Right ventricle myocardium inferior (tissue), 1 donor: ENCODE measurements at places on chromosomes 6 and 20.
A peak's percentile ranks its signal among the peaks of the same experiment; 100 is the strongest.

DNA sequence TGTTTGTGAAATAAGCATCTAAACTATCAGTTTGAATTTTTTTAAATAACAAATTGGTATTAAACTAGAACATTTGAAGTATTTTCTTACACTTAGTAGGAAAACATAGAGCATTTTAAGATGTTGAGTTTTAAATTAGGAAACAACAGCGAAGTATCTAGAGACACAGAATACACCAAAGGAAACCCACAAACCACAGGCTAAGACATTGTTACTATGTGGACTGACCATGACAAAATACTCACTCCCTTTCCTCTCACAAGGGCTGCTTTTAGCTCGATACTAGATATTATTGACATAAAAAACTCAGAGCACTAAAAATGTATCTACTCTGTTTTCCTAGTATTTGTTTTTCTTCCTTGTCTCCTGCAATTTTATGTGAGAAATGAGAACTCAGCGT lies 266.0 kb upstream of the CITED2 start:
- no peak for DNase-seq

GRCh38 chr6:100549406-100550167 lies 84.9 kb upstream of the SIM1 start:
- DNase-seq: no peak

GRCh38 chr6:38346291-38347079 lies 293.2 kb downstream of the BTBD9 start:
- no peak for DNase-seq

GRCh38 chr6:169071394-169071793 lies 182.3 kb downstream of the THBS2 start:
- no peak for DNase-seq

GRCh38 chr6:30100585-30101443 lies 12.1 kb downstream of the TRIM31 start:
- no peak for DNase-seq

- no peak for DNase-seq
These were observed 19.4 kb upstream of the CST3 start for GRCh38 chr20:23657202-23657601.

DNA sequence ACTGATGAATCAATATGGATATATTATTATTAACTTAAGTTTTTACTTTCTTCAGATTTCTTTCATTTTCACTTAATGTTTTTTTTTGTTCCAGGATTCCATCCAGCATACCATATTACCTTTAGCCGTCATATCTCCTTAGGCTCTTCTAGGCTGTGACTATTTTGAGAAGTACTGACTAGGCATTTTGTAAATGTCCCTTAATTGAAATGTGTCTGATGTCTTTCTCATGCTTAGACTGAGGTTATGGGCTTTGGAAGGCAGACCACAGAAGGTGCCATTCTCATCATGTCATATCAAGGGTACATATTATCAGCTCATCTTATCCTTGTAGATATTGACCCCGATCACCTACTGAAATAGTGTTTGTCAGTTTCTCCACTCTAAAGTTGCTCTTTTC lies 101.3 kb downstream of the FOXO3 start:
- no peak for DNase-seq

DNA sequence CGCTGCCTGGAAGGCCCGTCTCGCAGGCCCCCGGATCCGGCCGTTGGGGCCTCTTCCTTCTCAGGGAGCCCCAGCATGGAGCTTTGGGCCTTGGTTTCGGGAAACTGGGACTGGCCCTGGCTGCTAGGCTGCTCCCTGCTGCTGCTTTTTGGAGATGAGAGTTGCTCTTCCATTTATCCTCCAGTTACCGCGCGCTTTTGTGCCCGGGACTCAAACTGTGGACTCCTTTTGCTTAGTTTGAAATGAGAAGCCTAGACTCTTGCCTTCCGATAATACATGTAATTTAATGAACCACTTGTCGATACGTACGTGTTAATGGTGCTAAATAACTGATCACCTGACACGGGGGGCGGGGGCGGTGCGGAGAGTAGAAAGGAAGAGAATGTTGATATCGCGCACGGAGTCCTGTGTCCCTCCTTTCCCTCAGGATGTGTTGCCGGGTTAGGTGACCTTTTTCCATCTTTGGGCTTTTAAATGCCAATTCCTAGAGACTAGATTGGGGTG lies 968 bp downstream of the PHF3 start:
- peak; percentile 74 for DNase-seq

DNA sequence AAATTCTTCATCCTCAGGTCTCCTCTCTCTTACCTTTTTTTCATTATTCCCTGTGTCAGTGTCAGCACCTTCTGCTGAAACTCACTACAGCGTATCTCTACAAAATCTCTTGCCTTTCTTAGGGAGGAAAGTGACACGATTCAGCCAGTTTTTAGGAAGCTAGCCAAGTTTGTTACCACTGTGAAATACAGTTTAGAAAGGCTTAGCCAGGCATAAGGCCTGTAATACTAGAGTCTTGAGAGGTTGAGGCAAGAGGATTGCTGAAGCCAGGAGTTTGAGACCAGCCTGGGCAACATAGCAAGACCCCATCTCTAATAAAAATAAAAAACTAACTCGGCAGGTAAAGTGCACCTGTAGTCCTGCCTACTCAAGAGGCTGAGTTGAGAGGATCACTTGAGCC lies 16.7 kb downstream of the TAB2 start:
- DNase-seq: no peak

DNA sequence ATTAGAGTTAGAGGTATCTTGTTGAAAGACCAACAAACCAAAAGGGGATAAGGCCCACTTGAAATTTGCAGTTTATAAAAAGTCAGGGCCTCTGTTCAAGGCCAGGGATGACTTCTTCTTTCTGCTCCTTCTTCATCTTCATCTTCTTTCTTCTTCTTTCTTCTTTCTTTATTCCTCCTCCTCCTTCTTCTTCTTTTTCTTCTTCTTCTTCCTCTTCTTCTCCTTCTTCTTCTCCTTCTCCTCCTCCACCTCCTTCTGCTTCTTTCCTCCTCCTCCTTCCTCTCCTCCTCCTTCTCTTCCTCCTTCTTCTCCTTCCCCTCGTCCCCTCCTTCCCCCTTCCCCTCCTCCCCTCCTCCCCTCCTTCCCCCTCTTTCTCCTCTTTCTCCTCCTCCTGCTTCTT lies 18.4 kb upstream of the ZNF292 start:
- DNase-seq: no peak

DNA sequence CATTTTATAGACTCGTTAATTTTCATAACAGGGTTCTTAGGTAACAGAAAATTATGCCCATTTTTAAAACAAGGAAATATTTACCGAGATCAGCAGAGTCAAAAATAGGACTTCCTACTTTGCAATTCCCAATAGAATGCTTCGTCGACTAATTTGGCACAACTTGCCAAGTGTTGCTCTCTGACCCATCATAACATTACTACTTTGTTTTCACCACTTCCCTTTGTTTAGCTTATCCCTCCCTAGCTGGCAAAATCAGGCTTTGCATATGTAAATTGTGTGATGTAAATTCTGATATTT lies 914 bp upstream of the RANBP9 start:
- DNase-seq: no peak

GRCh38 chr6:3372912-3373554 lies 83.8 kb downstream of the SLC22A23 start:
- DNase-seq: no peak

- no peak for DNase-seq
These were observed 23.1 kb upstream of the TMEM242 start for GRCh38 chr6:157346373-157346772.

GRCh38 chr6:36662380-36662779 lies 16.1 kb upstream of the CDKN1A start:
- no peak for DNase-seq

GRCh38 chr6:126701676-126702560 lies 362.0 kb downstream of the CENPW start:
- no peak for DNase-seq

DNA sequence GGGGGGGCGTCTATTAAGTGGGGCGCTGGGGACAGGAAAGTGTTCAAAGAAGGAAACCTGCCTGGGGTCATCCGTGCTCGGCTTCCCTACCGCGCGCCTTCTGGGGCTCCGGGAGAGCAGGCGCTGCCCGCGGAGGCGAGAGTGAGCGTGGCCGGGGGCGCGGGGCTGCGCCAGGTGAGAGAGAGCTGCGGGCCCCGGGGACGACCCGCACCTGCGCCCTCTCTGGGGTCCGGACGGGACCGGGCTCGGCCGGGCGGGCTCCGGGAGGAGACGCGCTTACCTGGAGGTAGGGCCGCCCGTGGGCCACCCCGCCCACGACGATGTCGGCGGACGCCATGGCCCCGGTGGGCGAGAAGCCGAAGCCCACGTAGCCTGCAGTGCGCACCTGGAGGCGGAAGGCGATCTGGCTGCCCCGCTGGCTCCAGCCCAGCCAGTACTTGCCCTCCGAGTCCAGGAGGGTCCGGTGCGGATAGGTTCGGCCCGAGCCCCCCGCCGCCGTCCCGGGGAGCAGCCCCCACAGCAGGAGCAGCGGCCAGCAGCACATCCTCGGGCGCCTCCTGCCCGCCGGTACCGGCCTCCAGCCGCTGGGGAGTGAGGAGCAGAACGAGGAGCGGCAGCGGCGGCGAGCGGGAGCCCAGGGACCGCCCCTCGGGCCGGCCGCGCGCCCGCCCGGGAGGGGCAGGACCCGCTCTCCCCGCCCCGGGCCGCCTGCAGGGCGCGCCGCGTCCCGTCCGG lies at the start of gene MOXD1:
Gene MOXD1, minus strand, starts transcription at position 593 of the 735 bp plus-strand sequence. Its CDS starts 49 bp downstream, at position 544.
- DNase-seq: peak; percentile 53

DNA sequence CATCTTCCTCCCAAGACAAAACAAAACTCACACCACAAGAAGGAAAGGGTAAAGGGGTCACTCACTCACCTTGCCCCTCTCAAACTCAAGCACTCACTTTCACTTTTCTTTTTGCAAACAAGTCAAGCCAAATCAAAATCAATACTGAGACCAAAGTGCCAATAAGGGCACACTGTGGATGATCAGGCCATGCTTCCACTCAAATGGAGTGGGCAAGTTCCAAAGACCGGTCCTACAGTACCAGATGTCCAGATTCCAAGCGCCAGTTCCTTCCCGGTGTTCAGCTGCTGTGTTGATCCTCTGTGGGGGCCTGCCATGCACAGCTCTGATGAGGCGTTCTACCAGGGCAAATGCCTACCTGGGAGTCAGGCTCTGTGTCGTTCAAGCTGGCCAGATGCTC lies 162.6 kb upstream of the GRIK2 start:
- DNase-seq: no peak

GRCh38 chr6:154156135-154156896 lies 117.3 kb downstream of the OPRM1 start:
- no peak for DNase-seq

- no peak for DNase-seq
These were observed 30.5 kb downstream of the CDKAL1 start for GRCh38 chr6:20564777-20565176.

- DNase-seq: no peak
These were observed 372.3 kb downstream of the EPHA7 start for GRCh38 chr6:93047033-93047432.

DNA sequence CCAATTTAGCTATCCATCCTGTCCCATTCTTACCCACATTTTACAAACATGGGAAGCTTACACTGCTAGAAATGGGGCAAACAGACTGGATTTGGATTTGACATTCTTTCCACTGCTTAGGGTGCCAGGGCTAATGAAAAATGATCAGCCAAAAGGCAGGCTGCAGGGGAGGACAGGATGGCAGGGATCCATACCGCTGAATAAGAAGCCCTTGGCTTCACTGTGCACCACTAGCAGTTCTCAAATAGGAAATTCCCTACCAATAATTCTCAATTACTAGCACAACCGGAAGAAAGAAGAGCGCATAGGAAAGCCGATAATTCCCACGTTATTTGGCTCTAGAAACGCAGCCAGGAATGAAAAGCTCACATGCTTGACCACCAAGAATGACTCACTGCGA lies 73.1 kb downstream of the NDUFAF5 start:
- no peak for DNase-seq

DNA sequence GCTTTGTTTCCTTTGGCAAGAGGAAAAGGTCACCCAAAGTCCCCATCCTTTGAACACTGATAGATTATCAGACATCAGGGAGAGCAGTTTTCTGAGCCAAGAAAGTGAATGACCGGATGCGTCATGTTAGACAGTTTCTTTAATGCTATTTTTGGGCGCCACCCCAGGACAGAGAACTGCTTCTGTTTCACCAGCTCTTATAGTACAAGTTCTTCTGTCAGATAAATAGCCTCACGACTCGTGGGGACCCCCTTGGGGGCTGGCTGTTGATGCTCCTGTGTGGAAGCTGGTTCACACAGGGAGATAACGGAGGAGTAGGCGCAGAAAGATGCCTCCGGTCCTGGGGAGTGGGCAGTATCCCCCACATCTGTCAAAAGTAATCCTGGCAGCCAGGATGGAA lies 54.6 kb downstream of the NPEPL1 start:
- no peak for DNase-seq

- no peak for DNase-seq
These were observed 42.5 kb downstream of the KCNQ2 start for GRCh38 chr20:63429992-63430391.

GRCh38 chr6:39808346-39808745 lies 16.2 kb downstream of the DAAM2 start:
- no peak for DNase-seq

DNA sequence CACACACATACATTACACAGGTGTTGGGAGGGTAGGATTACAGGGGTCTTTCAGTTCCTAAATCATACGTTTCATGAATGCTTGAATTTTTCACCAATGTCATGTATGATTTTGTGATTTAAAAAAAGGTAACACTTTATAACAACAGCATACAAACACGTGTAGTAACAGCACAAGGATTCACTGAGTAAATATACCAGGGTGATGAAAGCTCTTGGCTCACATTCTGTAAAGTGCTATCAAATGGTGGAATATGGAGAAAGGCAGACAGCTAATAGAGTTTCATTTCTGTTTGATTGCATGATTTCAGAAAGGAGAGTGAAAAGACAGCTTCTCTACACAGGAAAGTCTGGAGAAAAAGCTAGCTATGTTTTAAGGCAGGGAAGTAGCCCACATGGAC lies 231.9 kb downstream of the CD83 start:
- no peak for DNase-seq

GRCh38 chr6:124490122-124490521 lies 472.1 kb upstream of the RNF217 start:
- DNase-seq: no peak

GRCh38 chr20:46814366-46815232 lies 80.0 kb upstream of the EYA2 start:
- DNase-seq: no peak

DNA sequence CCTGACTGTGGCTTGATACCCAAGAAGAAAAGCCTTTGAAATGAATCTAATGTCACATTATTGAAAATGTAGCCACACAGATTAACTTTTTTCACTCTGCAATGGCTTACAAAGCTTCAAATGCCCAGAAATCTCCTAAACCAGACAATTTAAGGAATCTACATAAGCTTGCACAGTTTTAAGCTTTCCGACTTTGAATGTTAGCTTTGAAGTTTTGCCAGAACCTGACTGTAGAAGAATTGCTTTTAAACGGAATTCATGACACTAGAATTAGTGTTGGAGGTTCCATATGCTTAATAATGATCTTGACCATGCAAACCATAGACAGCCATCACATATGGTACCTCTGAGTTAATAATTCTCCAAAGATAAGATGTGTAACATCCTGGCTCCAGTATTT lies 798.5 kb upstream of the EPHA7 start:
- no peak for DNase-seq

- DNase-seq: no peak
These were observed 480.9 kb upstream of the NOX3 start for GRCh38 chr6:155936551-155936950.
